ENCODE measurements at places on chromosomes 5 and 9. TPM values are rescaled to one million over a fixed set of nuclear protein-coding genes. Genes with fewer than 3 reads are reported as not detected.

SH3PXD2B gene
- total RNA-seq: 27.2 TPM

OR1J2 gene
- 0.14 TPM for total RNA-seq

ISL1 gene
- not detected for total RNA-seq

CACNA1B gene
- total RNA-seq: under 0.01 TPM

MELK gene
- 6.0 TPM for total RNA-seq

CBY3 gene
- total RNA-seq: not detected

EPB41L4A gene
- 0.37 TPM for total RNA-seq

PCDHGA3 gene
- 1.4 TPM for total RNA-seq

MXD3 gene
- 1.3 TPM for total RNA-seq

CER1 gene
- total RNA-seq: not detected

SPATA31A3 gene
- not detected for total RNA-seq

FRMPD1 gene
- not detected for total RNA-seq

IFNK gene
- total RNA-seq: not detected

PCDH1 gene
- total RNA-seq: 0.55 TPM

SLC25A48 gene
- not detected for total RNA-seq

FANCC gene
- 2.9 TPM for total RNA-seq

IL33 gene
- total RNA-seq: 202 TPM

CORO2A gene
- total RNA-seq: 0.28 TPM

AQP7 gene
- 0.09 TPM for total RNA-seq

CA9 gene
- 2.0 TPM for total RNA-seq

LURAP1L gene
- 71.4 TPM for total RNA-seq

PCDHB4 gene
- total RNA-seq: 0.14 TPM

SAXO1 gene
- total RNA-seq: under 0.01 TPM

CEL gene
- 0.18 TPM for total RNA-seq

TPPP gene
- 0.09 TPM for total RNA-seq

UBE2QL1 gene
- total RNA-seq: under 0.01 TPM

TXNDC8 gene
- total RNA-seq: not detected

FOXI1 gene
- not detected for total RNA-seq

GABRG2 gene
- total RNA-seq: not detected

FLT4 gene
- total RNA-seq: 0.37 TPM

ASS1 gene
- 329 TPM for total RNA-seq

All from smooth muscle cell of bladder (primary cell).